ENCODE measurements at places on chromosomes 7 and 10.

DNA sequence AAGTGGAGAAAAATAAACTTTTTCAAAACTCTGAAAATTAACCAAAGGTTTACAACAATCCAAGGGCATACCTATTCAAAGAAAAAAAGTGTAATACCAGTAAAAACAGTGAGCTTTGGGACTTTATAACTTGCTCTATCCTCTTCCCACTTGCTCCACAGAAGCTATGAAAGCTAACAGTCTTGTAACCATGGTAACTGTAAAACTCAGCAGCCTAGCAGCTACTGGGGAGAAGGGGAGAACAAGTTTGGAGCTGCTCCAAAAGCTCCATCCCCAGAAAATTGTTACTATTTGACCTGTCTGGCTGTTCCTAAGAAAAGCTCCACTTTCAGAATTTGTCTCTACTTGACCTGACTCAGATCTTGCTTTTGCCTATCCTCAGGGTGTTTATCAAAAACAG, 191.5 kb downstream of the OTUD1 start:
- no peak for DNase-seq

GRCh38 chr10:126247446-126247975, 140.8 kb downstream of the ADAM12 start:
- DNase-seq = no peak

- no peak for DNase-seq
Measured at GRCh38 chr7:77415476-77415822, 700 bp downstream of the GSAP start.

GRCh38 chr10:126598009-126598408, 72.5 kb downstream of the C10orf90 start:
- DNase-seq = peak; percentile 1

- DNase-seq = no peak
Measured at GRCh38 chr10:91311601-91312381, 91.3 kb downstream of the PCGF5 start.

DNA sequence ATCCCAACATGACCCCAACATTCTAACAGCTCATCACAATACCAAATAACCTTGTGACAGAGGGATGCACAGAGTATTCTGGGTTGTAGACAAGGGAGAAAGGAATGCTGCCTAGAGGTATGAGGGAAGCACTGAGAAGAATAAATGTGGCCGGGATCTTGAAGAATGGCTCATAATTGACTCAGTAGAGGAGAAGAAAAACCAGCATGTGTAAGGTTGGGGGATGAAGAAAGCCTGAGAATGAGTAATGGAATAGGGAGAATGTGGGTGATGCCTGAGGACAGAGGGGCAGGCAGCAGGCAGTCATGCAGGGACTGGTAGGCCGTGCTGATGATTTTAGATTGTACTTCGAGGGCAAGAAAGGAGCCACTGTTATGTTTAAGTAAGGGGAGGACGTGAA, 75.4 kb upstream of the ELMO1 start:
- no peak for DNase-seq

DNA sequence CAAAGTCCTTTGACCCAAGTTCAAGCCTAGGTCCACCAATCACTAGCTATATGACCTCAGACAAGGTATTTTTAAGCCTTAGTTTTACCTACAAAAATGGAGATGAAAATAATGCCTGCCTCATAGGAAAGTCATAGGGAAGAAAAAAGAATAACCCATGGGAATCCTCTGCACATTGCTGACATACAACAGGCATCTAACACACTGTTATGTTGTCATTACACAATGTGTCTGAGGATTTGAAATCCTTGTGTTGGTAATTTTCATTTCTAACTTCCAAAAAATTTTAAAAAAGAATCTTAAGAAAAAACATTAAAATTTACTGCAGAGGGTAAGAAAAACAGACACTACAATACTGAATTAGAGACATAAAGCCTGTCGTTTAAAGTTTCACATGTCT, 5.7 kb downstream of the ANK3 start:
- DNase-seq = no peak

DNA sequence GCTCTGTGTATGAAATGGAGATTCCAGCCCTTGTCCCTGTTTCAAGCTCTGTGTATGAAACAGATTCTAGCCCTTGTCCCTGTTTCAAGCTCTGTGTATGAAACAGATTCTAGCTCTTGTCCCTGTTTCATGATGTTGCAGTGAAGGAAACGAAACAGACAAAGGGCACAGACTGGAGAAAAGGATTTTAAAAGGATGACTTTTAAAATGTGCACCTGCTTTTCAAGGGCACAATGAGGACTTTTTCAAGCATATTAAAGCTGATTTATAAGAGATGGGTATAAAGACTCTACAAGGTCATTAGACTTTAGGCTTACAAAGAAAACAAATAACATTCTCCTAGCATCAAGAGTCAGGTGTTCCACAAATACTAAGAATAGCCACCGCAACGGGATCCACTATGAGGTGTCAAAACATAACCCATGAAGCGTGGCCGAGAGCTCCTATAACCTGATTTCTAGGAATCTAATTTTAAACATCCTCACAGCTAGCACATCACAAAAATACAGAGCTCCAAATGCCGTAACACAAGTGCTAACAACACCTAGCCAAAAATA, 29.0 kb downstream of the DIP2C start:
- DNase-seq = no peak

DNA sequence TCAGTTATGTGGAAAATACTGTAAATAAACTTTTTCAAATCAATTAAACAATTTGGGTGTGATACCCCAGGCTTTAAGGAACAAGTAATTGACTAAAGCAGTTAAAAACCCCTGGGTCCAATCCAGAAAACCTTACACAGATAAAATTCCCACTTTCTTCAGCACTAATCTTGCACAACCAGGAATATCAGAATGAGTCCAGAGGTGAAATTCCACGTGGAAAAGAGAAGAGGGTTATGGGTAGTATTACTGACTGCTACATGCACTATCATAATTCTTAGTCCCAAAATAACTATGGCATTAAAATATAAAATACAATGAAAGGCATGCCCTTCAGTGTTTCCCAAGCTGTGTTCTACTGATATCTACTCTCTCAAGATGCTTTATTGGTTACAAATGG, 135.7 kb upstream of the STEAP4 start:
- DNase-seq = no peak

DNA sequence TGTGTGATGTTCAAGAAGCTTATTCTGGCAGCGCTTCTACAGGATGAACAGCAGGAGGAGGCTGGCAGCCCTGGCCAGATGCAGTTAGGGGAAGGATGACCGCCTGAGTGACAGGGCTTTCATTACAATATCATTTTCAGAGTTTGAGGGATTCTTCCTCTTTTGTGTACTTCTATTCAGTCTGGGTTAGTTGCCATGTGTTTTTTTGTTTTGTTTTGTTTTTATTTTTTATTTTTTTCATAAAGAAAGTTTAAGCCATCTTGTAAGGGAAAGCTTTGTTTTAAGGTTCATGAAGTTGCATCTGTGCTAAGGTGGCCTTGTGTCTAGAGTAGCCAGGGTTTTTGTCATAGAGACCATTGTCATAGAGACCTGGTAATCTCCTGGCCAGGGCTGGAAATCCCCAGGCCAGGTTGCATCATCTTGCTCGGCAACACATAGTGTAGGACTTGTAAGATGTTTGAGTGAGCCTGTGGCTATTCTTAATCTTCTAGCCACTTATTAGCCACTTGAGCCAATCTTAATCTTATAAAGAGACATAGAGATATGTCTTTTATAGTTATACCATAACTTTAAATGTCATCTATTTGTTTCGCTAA, 230.5 kb upstream of the TMEM229A start:
- DNase-seq = no peak

DNA sequence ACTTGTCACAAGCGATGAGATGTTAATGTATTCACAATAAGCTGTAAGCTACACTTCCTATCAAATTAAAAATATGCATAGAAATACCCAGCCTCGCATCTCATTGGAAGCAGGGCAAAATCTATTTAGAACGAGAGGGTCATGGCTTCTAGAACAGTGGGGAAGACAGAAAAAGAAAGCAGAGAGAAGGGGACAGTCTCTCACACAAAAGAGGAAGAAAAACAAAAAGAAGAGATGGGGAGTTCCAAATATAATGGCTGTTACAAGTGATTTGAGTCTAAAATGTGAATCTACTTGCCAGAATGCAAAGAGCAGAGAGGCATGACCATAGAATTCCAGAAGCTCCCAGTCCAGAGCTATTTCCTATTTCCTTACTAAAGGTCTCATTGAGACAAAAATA, 13.8 kb downstream of the LRRN3 start:
- no peak for DNase-seq

- no peak for DNase-seq
Measured at GRCh38 chr10:73576890-73577591, 14.1 kb downstream of the USP54 start.

DNA sequence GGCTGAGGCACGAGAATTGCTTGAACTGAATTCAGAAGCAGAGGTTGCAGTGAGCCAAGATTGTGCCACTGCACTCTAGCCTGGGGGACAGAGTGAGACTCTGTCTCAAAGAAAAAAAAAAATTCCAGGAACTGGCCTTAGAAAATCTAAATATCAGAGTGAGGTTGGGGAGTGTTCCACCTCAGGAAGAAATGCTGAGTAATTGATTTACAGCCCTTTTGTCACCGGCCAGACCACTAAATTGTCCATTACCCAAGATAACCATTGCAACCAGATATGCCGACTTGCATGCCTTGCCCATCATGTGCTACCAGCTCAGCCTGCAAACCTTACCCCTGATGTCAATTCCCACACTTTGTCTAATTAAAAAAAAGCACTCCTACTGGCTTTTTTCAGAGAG, 42.4 kb downstream of the CRCP start:
- no peak for DNase-seq

GRCh38 chr7:94998266-94999068, 91.1 kb downstream of the PPP1R9A start:
- no peak for DNase-seq

- DNase-seq = no peak
Measured at GRCh38 chr10:91511549-91512330, 101.6 kb downstream of the HECTD2 start.

DNA sequence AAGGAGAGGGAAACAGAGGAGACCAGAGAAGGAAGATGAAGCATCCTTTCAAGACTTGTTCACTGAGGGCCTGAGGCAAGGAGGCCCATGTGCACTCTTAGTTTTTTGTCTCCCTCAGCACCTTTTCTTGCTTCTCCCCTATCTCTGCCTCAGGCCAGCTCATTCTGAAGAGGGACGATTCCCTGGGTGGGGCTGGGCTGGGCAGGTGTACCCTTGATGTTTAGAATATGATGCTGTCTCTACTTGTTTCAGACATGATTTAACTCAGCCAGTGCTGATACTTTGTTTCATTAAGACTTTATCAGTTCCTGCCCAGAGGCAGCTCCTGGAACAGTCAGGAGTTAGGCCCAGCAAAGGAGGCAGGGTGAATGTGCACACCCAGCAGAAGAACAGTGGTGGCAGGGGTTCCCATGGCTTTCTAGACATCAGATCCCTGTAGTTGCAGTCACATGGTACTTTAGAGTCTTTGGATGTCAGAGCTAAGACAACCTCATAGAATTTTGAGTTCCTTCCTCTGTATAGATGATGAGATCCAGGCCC, 3.4 kb downstream of the PRXL2A start:
- DNase-seq = no peak

DNA sequence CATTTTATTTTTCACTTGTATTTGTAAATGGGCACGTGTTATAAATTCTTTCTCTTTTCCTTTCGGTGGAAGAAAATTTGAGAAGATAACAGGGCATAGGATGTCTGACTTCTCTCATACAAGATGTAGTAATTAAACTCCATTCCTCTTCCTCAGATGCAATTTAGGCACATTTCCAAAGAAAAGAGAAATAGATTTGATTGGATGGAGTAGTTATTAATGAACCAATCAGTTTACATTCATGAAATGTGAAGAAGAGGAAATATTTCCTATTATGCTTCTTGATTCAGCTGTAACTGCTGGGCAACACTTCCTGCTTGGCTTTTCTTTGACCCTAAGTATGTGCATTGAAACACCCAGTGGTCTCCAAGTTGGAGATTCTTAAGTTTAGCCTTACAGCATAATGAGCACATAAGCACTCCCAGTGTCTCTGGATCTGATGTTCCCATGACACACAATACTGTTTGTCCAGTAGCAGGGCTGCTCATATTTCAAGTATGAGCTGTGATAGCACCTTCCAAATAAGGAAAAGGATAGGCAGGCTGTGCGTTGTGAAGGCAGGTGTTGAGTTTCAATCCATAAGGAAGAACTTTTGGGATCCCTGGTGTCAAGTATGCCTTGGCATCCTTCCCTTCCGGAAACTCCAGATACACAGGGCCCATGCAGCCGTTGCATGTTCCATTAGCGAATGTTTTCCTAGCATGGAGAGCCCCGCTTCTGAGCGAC, 33.4 kb upstream of the COBL start:
- DNase-seq = no peak

GRCh38 chr10:12432402-12433189, 83.2 kb downstream of the CAMK1D start:
- DNase-seq = no peak

- DNase-seq = no peak
Measured at GRCh38 chr7:129775695-129776361, 164.3 kb downstream of the NRF1 start.

- no peak for DNase-seq
Measured at GRCh38 chr7:41916450-41916927, 213.6 kb upstream of the INHBA start.

GRCh38 chr7:123763191-123763661, 14.4 kb upstream of the WASL start:
- no peak for DNase-seq

All from stimulated activated CD8-positive, alpha-beta memory T cell treated with anti-CD3 and anti-CD28 coated beads, Interleukin-7, amount 100 ng/mL, for 48 hours (primary cell).